ENCODE measurements at places on chromosomes 13 and 19. TPM values are rescaled to one million over a fixed set of nuclear protein-coding genes. Genes with fewer than 3 reads are reported as not detected.

The TMEM255B gene
- total RNA-seq = 3.0 TPM

The GJB6 gene
- total RNA-seq = not detected

The SHC2 gene
- total RNA-seq = 4.1 TPM

The SIGLEC12 gene
- not detected for total RNA-seq

The HPN gene
- not detected for total RNA-seq
